Hepatocyte (in vitro differentiated cells): ENCODE measurements at places on chromosomes 6 and 20.

DNA sequence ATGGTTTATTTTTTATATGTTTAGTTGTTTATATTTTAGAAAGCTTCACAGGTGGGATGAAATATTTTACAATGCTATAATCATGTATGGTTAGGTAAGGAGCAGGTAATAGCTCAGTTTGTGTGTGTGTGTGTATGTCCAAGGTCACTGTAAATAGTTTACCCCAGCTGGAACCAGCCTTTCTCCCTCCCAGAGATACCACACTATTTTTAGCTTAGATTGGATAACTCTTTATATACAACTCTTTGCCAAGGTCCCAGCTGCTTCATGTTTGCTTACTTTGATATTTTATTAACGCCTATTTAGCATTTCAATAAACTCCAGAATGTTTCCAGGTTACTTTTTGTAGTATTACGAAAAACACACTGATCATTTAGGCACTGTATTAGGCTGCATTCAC, 1.8 kb upstream of the PEX7 start:
- no peak for DNase-seq

- no peak for DNase-seq
Measured at GRCh38 chr6:145789443-145789842, 25.2 kb downstream of the FBXO30 start.

GRCh38 chr20:52500157-52500556, 308.6 kb upstream of the ZFP64 start:
- peak; percentile 31 for DNase-seq

DNA sequence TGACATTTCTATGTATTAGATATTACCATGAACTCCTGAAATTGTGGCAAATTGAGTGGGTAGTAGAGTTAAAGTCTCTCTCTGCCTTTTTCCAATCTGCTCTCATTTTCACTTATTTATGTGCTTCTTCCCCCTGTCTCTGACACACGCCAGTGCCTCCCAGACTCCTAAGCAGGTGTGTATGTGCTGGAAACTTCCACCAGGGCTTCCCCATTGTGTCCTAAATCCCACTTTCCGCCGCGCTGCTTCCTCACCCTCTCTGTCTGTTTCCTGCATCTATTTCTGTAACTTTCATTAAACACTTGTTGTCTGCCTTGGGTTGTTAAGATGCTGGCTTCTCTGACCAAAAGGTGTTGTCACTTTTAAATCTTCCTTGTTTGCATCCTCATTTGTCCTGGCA, 97.6 kb upstream of the HDGFL1 start:
- DNase-seq: no peak

DNA sequence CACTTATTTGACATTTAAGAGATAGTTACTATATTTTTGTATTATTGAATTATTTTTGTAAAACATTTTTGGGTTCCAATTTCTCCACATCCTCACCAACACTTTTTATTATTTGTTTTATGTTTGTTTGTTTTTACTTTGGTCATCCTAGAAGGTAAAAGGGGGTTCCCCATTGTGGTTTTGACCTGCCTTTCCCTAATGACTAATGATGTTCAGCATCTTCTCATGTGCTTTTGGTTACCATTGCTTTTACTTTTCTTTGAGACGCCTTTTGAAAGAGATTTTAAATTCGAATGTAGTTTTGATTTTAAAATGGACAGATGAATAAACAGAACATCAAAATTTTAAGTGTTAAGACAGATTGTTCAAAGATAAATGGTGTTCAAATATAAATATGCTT, 46.9 kb downstream of the AK9 start:
- DNase-seq: no peak

DNA sequence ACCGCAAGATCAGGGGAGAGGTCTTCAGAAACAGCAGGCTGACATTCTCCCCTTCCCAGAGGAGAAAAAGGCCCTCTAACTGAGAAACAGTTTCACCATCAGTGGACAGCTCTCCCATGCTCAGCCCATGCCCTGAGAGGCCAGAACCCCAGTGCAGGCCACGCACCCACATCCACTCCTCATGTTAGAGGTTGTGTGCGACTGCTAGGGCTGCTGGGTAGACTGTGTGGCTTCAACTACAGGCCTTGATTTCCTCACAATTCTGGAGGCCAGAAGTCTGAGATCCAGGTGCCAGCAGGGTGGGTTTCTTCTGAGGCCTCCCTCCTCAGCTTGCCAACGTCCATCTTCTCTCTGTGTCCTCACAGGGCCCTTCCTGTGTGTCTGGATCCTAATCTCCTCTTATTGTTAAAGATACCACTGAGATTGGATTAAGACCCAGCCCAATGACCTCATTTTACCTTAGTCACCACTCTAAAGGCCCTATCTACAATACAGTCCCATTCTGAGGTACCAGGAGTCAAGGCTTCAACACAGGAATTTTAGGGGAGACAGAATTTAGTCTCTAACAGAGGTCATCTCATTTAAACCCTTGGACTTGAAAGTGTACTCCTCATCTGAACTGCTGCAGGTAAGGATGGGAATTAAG, 67.7 kb upstream of the CD93 start:
- DNase-seq: no peak

- peak; percentile 24 for DNase-seq
Measured at GRCh38 chr6:8195040-8195713, 92.8 kb upstream of the EEF1E1 start.

GRCh38 chr6:30696432-30696831, 5.6 kb upstream of the NRM start:
- DNase-seq: no peak

- no peak for DNase-seq
Measured at GRCh38 chr6:13163161-13163944, 165.0 kb downstream of the TBC1D7 start.

DNA sequence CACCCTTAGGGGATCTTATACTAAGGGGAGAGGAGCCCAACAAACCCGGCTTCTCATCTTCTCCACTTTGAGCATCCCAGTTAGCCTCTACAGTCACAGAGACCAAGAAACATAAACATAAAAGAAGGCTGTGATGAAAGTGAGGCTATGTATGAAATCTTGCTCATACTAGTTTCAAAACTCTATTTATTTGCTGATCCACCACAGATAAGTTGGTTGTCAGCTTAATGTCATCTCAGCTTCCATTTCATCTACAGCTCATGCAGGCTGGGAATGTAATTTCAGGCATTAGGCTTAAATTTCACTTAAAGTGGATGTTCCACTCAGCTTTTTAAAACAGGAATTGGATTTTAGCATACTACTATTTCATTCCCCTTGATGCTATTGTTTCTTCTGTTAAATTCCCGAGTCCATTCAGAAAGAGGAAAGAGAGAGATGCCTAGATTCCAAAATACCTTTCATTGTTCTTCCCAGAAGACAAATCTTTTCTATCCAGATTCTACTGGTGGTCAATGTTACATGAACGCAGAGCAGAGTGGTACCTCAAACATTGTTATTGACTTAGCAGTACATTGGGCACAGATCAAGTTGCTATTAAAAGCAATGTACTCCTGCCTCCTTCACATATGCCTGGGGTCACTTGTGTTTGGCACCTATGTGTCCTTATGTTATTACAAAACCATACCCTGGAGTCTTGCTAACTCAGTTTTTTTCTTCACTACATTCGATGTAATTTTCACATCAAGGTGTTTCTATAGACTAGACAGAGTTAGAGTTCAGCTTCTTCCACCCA, 149.0 kb downstream of the HACE1 start:
- no peak for DNase-seq

DNA sequence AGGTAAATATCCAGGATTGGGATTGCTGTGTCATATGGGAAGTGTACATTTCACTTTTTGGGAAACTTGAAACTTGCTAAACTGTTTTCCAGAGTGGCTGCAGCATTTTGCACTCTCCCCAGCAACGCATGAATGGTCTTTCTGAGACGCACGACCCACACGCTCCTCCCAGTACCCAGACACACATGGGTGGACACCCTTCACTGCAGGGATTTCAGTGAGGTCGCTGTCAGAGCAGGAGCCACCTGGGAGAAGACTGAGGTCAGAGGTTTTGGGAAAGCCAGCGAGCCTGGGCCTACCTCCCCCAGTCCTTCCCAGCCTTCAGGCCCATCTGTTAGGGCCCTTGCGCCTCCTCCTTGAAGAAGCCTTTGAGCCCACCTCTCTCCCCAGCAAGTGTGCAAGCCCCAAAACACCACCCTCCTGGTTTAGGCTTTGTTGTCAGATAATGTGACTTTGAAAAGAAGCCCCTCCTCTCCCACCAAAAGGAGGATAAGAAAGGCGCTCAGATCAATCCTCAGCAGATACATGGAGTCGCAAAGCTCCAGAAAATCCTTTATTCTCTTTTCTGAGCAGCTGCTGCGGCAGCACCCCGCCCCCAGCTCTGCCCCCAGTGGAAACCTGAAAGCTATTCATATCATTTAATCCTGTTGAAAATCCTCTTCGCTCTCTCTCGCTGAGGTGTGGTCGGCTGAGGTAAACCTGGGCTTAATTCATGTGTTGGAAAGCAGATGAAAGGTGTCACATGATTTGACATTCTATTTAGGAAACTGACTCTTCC, 12.7 kb upstream of the JAG1 start:
- DNase-seq: no peak

DNA sequence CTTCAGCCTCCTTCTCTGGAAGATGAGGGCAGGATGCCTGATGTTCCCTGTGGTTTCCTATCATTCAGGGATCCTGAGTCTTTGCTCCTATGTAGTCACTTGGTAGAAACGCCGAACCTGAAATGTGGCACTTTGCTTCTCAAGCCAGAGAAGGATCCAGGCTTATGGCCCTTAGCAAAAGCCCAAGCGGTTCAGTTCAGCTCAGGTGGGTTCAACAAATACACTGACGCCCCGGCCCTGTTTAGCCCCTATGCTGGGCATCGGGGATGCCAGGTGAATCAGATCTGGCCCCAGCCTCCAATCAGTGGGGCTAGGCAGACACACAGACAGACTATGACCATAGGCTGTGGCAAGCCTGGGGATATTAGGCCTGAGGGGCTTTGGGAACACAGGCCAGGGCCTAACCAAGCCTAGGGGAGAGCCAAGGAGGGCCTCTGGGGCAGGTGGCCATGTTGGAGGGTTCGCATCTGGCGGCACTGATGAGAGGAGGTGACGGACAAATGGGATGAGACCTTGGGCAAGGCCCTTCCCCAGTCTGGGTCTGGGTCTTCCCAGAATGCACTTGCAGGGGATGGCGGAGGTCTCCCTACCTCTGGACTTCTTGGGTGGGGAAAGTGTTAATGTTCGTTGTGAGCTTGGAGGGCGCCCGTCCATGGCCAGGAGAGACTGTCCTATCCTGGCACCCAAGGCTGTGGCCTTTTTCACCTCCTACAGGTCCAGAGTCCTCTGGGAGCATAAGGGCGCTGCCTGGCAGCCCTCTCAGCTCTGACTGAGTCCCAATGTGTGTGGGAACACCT, 17.6 kb upstream of the SRC start:
- DNase-seq: no peak

DNA sequence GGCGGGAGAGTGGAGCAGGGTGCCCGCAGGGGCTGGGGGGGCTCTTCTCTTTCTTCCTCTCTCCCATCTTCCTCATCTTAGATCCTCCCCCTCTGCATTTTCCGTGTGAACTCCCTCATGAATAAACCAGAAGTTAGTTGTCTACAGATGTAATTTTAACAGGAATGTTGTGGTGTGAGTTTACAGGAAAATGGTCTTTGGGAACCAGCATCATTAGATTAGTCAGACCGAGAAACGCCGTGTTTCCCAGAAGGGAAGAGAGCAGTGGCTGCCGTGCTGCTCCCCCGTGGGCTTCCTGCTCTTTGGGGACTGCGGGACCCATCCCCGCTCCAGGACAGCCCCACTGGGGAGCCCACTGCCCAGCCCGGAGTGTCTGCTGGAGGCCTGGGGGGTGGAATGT, 3.4 kb downstream of the MYT1 start:
- DNase-seq: no peak

DNA sequence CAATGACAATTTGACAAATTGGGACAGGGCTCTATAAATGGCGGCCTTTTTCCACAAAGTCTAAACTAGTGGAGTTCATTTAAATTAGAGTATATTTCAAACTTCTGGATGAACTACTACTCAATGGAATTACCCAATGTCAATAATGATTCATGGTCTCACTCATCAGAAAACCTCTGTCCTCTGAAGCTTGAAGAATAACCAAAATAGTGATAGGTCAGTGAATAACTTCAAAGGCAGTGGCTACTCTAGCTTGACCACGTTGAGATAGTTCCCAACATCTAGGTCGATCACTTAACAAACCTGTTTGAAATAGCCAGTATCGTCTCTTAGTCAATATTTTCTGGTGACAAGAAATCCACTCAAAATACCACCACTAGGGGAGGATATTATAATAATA, 197.6 kb downstream of the HDGFL1 start:
- no peak for DNase-seq

DNA sequence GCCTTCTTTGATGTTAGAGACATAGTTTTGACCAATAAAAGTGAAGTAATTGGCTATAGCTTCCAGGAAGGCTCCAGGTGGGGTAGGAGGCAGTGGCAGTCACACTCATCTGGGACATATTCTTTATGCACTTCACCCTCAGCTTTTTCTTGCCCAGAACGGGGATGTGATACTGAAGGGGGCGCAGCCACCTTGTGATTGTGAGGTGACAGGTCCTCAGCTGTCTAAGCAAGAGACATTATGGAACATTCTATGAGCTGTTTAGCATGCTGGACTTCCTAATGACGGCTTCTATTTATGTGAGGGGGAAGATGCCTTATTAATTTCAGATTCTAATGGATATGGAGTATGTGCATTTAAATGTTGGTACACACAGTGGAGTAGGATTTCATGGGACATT, 151.3 kb upstream of the ZFP64 start:
- DNase-seq: no peak

GRCh38 chr20:5949943-5950270, 426 bp downstream of the TRMT6 start:
- DNase-seq: no peak

DNA sequence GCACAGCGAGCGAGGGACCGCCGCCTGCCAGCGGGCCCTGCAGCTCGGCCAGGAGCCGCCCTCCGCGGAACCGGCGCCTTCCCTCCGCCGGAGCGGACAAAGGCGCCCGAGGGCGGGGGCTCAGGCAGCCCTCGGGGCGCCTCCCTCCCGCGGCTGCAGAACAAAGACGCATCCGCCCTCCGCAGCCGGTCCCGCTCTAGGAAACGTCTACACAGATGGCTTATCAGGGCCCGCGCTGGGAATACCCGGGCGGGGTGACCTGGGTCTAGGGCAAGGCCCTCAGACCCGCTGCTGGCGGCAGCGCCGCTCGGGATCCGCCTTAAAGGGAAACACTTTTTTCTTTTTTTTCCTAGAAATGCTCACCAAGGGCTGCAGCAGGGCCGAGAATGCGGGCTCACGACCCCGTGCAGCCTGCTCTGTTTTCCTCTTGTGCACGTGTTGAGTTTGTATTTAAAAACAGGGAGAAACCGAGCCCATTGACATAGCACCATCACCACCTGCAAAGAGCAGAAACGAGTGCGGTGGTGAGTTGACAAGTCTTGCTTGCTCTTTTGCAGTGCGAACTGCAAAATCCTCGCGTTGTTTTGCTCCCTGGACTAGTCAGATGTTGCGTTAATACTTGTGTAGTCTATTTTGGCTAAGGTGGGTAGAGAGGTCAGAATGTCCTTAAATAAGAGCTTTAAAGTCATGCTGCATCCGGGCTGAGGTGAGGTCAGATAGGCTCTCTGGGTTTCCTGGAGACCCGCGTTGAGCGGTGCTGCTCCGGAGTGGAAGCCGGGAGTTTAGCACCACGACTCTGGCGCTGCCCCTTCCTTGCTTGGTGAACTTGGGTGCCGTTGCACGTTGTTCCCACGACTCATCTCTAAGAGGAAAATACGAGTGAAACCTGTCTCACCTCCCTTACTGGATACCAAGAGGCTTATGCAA, 1.1 kb upstream of the RPS6KA2 start:
- peak; percentile 81 for DNase-seq
